ENCODE measurements at places on chromosomes 3 and 15. TPM values are rescaled to one million over a fixed set of nuclear protein-coding genes. Genes with fewer than 3 reads are reported as not detected.
A peak's percentile ranks its signal among the peaks of the same experiment; 100 is the strongest.

DNA sequence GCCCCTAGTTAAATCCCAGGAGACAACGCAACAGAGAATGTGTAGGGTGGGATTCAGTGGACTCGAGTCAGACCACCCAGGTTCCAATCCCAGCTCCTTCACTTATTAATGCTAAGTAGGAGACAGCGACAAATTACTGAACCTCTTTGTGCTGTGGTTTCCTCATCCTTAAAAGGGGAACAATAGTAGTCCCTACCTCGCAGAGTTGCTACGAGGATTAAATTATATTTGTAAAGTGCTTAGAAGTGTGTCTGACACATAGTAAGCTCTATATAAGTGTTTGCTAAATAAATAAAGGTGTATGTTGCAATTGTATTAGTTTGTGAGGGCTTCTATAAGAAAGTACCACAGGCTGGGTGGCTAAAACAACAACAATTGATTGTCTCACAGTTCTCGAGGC is 58.0 kb upstream of the PPARG start:
- DNase-seq = no peak

- DNase-seq = peak; percentile 14
These were observed 110.9 kb upstream of the GALNT15 start for GRCh38 chr3:16063603-16064002.

- DNase-seq = no peak
These were observed 56.3 kb upstream of the EPHB3 start for GRCh38 chr3:184505076-184505878.

ALDH1L1 gene
- 0.08 TPM for total RNA-seq

Measured in SJCRH30 (cell line).